ENCODE measurements at places on chromosomes 16 and 17. TPM values are rescaled to one million over a fixed set of nuclear protein-coding genes. Genes with fewer than 3 reads are reported as not detected.
A peak's percentile ranks its signal among the peaks of the same experiment; 100 is the strongest.

GINS2 gene
- 0.38 TPM for total RNA-seq

CBLN1 gene
- total RNA-seq: 0.27 TPM

CBX8 gene
- total RNA-seq: 4.0 TPM

SCNN1B gene
- total RNA-seq: 86.5 TPM

LLGL2 gene
- 57.3 TPM for total RNA-seq

EIF3CL gene
- 170 TPM for total RNA-seq

TLCD2 gene
- total RNA-seq: 3.1 TPM

UNC45B gene
- not detected for total RNA-seq

NPIPA5 gene
- total RNA-seq: 22.8 TPM

DHRS13 gene
- total RNA-seq: 22.9 TPM

- peak; percentile 68 for DNase-seq
Measured at GRCh38 chr16:50252082-50252611, 14.2 kb upstream of the ADCY7 start.

GRCh38 chr17:27982688-27983087 is 59.8 kb upstream of the NLK start:
- no peak for DNase-seq

- no peak for DNase-seq
Measured at GRCh38 chr17:13067629-13068303, 49.9 kb upstream of the ELAC2 start.

- DNase-seq: no peak
Measured at GRCh38 chr16:81467815-81468214, 23.2 kb downstream of the CMIP start.

DNA sequence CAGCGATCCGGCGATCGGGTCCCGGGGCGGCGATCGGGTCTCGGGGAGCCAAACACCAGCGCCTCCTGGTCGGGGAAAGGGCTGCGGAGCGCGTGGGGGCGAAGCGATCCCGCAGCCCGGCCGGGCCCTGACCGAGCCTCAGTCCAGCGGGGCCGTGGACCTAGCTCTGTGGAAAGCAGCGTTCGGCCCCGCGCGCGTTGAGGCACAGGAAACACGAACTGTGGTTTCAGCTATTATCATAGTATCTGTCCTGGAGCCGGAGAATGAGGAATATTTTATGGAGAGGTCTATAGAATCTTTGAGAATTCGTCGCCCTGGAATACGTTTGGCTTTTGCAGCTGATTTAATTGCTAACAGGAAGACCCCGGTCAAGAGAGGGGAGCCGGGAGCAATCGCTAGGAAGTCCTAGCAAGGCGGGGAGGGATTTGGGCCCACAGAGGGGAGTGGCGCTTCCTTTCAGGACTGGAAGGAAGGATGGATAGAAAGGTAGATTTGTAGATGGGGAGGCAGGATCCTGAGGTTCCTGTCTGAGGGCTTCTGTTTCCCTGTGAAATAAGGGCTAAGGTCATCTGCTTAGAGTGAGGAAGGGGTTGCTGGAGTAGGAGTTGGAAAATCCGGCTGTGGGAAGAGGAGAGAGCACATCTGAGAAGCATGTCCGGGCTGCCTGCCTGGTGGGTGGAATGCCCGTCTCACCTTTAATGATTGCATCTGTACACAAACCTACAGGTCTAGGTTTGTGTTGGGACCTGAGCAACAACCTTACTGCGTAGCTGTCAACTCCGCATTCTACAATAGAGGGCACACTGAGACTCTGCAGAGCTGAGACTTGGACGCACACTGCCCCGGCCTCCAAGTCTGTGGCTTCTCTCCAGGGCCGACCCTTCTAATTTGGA is 770 bp downstream of the CCNF start:
- no peak for DNase-seq

GRCh38 chr16:35792516-35793285 is 2333.3 kb downstream of the TP53TG3F start:
- no peak for DNase-seq

GRCh38 chr16:965036-965395 is 5.8 kb downstream of the LMF1 start:
- no peak for DNase-seq

DNA sequence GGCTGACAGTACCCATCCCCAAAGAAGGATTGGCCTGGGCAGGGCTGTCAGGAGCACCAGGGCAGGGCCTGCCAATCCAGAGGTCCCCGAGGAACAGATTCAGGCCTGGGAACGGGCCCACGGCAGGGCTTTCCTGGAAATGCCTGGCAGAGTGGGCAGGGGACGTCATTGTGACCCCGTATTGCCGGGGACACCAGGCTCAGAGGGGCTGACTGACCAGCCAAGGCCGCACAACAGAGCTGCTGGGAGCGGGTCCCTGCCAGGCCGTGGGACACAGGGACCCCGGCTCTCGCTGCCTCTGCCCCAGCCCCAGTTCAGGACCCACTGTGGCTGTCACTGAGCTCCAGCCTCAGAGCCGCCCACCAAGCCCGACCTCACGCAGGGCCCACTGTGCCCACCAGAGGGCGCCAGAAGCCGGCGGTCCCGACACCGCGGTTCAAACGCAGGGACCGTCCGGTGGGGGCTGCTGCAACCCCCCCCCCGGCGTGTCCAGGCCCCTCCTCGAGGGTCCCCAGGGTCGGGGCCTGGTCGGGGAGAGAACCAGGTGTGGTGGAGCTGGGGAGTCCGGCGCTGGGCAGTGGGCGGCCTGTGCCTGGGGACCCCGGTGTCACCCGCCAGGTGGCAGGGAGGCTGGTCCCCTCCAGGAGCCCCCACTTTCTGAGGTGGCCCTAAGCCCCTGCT is 15.2 kb upstream of the SSTR5 start:
- DNase-seq: no peak

DNA sequence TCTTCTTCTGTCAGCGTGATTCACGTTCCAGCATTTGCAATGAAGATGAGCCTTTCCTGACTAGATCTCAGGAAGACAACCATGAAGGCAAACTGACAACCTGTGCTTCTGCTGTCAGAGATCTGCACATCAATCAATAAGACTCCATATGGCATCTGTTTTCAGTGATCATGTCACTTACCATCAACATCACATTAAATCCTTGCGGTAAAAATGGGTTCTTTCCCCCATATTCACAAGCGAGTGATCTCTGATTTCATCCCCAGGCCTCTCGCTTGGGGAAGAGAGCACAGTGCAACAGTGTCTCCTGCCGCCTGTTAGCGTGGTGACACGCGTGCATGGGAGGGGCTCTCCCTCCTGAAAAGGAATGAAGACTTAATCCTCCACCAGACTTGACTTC is 11.1 kb downstream of the NACA2 start:
- DNase-seq: no peak

DNA sequence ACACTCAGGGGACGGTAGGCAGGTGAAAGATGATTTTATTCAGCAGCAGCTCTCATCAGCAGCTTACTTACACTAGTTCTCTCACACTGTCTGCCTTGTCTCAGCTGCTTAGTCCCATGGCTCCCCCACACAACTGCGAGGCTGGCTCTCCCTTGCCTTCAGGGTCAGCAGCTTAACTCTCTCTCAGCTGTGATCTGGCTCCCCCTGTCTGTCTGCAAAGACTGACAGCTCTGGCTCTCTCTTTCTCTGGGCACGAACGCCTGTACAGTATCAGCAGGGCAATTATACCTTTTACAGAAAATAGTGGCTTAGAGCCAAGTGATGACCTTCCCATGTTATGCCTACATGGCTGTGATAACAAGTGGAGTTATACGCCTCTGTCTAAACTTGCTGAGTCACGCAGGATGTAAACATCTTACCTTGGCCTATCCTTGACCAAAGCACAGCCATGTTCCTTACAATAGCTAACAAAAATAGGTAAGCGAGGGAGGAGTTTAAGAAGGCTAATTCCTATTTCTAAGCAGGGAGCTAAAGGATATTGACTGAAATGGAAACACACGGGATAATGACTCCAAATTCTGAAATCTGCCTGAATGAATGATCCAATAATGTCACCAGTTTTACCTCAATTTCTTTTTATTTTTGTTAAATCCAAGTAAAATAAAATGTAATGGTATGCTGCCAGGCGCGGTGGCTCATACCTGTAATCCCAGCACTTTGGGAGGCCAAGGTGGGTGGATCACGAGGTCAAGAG is 1.1 kb upstream of the NDUFAB1 start:
- no peak for DNase-seq

DNA sequence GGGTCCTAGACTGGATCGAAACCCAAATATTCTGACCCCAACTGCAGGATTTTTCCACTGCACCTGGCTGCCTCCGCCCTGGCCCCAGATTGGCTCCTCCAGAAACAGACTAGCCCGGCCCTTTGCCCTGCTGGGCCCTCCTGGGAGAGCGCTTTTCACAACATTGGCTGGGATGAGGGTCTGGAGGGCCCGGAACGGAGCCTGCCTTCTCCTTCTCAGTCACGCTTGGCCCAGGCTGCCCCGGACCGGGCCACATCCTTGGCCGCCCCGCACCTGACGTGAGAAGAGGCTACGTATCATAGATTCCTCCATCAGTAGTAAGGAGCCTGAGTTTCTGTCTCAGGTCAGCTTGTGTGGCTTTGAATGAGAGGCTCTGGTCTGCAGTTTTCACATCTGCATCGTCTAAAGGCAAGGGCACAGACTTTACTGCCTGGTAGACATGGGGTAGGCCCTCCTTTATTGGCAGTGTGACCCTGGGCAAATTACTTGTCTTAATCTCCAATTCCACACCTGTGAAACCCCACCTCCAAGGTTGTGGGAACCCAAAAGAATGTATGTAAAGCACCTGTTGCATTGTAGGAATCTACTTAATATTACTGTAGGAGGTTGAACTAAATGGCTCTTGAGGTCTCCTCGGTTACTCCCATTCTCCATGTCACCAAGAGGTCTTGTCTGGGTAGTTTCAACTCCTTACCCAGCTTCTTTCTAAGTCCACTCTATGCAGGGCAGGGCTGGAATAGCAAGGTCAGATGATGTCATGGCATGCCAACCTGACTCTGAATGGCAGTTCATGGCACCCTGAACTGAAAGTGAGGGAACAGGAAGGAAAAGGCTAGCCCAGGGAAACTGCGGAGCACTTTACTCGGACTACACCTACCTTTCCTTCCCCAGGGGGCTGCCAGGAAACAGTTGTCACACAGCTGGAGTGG is 661 bp downstream of the LRRC3C start:
- DNase-seq: peak; percentile 91

GRCh38 chr17:69815406-69815805 is 259.6 kb upstream of the KCNJ16 start:
- DNase-seq: no peak

GRCh38 chr16:55613613-55614335 is 42.0 kb upstream of the SLC6A2 start:
- DNase-seq: no peak

- DNase-seq: peak; percentile 95
Measured at GRCh38 chr16:17404941-17405689, 65.6 kb downstream of the XYLT1 start.

GRCh38 chr16:75497558-75497957 is 2.3 kb upstream of the CHST6 start:
- no peak for DNase-seq

DNA sequence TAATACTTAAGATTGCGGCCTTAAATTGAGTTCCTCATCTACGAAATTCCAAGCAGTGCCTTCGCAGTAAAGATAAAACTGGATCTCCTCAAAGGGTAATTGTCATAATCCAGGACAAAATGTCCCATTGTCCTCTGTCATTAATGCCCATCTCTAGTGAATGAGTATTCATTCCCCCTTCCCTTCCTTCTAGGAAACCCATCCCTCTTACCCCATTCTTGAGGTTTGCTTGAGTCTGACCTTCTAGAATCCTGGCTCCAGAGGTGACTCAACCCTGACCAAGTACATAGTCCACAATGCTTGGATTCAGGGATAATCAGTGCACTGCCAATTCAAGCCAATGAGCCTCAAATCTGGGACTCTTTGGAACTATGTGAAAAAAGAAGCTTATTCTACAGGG is 47.0 kb upstream of the MAF start:
- DNase-seq: no peak
